ENCODE measurements at places on chromosomes 2 and 18.

DNA sequence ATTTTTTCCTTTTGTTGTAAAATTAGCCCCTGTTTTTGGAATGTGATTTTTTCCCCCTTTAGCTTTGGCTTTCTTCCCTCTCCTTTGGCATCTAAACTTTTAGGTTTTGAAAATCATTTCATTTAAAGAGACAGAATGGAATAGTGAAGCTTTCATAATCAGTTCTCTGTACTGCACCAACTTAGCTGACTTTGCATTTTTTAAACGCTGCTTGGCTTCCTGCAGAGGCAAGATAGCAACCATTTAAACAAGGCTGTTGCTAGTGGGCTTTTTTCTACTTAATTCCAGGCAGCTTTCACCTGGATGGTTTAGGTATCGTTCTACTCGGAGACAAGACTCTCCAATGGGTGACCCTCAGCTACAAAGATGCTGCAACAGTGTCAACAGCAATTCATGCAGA is 267.9 kb upstream of the PKDCC start:
- no peak for DNase-seq

DNA sequence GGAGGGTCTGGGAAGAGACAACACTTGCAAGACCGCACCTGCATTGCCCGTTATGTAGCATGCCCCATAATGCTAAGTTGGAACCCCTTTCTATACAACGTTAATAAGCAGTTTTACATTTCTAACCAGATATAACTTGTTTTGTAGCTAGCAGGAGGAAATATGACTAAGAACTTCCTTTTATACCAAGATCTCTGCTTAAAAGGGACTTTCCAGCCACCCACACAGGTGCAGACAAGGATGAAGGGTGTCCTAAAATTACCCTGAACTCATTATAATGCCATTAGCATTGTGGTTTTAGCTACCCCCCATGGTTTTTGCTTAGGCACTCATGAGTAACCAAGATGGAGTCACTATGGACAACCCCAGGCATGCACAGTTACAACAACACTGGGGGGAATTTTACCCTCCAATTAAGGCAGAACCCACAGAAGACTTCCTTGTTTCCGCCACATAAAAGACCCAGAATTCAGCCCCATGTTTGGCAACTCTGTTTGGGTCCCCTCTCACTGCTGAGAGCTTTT is 362.8 kb downstream of the CBLN2 start:
- DNase-seq = no peak

- no peak for DNase-seq
These were observed 26.1 kb upstream of the SETBP1 start for GRCh38 chr18:44654573-44654972.

DNA sequence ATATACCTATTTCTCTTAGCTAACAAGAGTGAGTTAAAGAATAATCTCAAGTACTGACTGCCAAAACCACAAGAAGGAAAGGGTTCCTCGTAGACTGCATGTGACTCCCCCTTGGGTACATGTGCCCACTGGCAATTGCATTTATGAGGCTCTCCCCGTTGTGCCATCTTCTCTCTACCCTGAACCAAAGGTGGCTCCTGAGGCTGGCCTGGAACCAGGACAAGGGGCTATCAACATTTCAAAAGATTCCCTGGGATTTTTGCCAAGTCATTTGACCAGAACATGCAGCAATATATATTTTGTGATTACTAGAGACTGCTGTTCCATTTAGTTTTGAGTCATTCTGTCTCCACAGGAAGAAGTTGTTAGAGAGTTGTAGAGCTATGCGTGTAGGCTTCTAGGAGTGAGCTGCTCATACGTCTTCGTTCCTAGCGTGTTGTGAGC is 45.8 kb downstream of the LAMA3 start:
- DNase-seq = no peak

DNA sequence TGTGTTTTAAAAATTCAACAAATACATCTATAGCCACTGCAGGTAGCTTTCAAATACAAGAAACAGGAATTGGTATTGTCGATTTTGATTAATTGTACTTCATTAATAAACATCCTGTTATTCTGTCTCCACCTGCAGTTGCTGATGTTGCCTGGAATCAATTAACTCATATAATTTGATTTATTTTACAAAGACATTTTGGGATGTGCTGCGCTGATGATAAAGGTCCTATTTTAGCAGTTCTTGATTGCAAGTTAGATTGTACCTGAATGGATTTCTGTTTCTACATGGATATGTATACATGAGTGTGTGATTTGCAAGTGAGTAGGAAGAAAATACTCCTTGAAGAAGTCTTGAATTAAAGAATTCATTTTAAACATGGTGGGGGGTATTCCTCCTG is 605.3 kb downstream of the ARHGAP15 start:
- no peak for DNase-seq

DNA sequence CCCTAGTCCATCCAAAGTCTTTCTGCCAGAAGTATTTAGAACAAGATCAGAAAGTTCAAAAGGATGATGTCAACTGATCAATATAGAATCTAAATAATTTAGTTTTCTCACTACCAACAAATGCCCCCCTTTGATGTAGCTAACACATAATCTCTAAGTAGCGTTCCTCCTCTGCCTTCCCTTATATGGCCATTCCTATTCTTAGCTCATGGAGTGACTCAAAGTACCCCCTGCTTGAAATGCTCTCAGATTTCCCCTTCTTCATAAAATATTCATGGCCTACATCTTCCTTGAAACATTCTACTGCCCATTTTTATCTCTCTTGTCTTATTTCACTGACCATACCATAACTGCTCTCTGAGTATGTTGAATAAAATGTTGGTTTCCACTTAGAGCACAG is 151.5 kb downstream of the UPP2 start:
- DNase-seq = no peak

DNA sequence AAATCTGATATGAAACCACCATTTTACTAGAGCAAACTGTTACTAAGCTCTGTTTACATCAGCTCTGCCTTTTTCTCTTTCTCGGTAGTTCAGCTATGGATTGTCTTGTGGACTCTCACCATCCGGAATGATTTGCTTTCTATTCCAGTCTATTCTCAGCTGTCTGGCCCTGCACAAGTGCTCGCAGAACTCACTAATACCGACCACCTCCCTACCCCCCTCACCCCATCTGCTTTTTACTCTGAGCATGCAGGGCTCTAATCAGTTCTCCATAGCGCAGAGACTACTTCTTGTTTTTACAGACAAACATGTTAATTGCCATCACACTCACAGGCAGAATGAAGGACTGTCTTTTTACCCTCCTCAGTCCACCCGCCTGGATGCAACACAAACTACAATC is 180.7 kb upstream of the POU3F3 start:
- DNase-seq = no peak

GRCh38 chr2:231191896-231192872 is 6.2 kb upstream of the ARMC9 start:
- DNase-seq = no peak
